ENCODE measurements at places on chromosomes 5 and 9.

- DNase-seq, result no peak
Observed at GRCh38 chr5:165290535-165290934, 1785.1 kb downstream of the MAT2B start.

- no peak for DNase-seq
Observed at GRCh38 chr9:72149231-72149975, at the start of gene GDA. TSS of gene GDA (plus strand) at chr9:72149440. CDS start at chr9:72149560, 120 bp downstream.

DNA sequence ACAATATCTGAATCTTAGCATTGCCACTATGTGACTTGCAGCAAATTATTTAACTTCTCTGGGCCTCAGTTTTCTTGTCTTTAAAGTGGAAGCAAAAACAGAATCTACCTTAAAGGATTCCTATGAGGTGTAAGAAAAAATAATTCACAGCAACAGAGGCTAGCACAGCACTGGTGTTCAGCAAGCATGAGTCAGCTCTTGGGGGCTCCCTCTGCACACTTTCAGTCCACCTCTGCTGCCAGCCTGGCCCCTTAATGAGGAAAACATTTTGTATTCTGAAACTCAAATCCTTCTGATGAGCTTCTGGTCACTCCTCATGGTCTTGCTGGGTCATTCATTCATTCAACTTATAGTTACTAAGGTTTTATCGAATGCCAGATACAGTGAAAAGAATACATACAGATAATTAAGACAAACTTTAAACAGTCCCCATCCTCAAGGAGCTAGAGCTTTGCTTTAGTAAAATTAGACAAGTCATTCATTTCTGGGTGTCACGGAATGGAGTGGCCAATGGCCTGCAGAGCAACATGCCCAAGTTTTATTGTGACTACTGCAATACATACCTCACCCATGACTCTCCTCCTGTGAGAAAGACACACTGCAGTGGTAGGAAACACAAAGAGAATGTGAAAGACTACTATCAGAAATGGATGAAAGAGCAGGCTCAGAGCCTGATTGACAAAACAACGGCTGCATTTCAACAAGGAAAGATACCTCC is 26.8 kb upstream of the IQGAP2 start:
- DNase-seq, result no peak

- no peak for DNase-seq
Observed at GRCh38 chr5:57659886-57660285, 177.3 kb upstream of the ACTBL2 start.

- DNase-seq, result no peak
Observed at GRCh38 chr9:121599872-121600585, 51.4 kb upstream of the DAB2IP start.
